ENCODE measurements at places on chromosomes 12 and 14.

DNA sequence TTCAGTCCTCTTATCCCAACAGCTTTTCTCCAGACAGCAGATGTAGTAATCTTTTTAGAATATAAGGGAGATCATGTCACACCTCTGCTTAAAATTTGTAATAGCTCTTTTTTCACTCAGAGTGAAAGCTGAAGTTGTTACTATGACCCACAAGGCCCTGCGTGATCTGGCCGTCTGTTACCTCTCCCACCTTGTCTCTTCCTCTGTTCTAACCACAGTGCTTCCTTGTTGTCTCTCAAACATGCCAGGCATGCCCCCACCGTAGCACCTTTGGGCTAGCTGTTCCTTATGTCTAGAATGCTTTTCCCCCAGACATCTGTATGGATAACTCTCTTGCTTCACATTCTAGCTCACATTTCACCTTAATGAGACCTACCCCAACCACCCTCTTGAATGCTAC, 6.5 kb downstream of the NECAP1 start:
- DNase-seq: no peak

GRCh38 chr12:75825686-75826085, 205.9 kb downstream of the PHLDA1 start:
- no peak for DNase-seq

DNA sequence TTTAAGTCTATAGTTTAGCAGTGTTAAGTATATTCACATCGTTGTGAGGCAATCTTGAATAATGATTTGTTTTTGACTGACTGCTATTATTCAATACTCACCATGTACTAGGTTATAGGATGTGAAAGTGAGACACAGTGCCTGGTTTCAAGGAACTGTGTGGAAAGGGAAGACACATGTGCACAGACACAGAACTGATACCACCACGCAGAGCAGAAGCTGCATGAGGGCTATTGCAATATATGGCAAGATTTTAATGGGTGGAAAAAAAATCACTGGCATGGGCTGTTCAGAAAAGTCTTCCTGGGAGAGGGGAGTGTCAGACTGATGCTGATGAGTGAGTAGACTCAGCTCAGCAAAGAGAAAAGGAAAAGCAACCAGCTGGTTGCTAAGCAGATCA, 10.4 kb downstream of the SLC7A8 start:
- DNase-seq: peak; percentile 10

- no peak for DNase-seq
Observed at GRCh38 chr14:73524493-73524892, 12.4 kb upstream of the ACOT1 start.

DNA sequence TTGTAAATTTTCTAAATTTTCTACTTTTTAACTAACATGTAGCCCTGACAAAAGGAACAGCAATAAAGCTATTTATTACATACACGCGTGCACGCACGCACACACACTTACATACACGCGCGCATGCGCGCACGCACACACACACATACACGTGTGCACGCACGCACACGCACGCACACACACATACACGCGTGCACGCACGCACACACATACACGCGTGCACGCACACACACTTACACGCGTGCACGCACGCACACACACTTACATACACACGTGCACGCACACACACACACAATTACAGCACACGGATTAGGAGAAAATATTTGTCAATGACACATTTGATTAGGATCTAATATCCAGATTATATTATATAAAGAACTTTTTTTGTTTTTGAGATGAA, 27.9 kb downstream of the DHX37 start:
- DNase-seq: no peak

DNA sequence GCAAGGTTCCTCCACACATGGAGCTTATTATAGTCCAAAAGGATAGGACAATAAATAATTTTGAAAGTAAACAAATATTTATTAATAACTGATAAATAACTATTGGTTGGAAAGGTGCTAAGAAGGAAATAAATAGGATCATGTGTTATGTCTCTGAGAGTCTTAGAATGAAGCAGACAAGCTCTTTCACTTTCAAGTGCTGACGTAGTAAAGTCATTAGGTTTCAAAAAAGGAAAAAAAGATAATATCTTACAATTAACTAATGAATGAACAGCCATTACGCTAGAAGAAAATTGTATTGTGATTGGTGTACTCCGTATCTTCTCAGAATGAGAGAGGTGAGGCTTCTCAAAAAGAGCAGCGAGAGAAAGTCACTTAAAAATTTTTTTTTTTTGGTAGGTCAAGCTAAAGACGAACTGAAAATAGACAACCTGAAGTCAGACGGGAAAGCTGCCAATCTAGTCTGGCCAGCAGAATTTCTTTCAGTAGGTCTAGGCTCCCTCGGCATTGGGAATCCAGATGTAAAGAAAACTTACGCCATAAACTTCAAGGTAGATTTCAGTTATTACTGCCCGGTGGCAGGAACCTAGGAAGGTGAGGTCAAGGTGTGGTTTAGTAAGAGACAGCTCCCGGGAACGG, 583 bp upstream of the LEMD3 start:
- peak; percentile 76 for DNase-seq

DNA sequence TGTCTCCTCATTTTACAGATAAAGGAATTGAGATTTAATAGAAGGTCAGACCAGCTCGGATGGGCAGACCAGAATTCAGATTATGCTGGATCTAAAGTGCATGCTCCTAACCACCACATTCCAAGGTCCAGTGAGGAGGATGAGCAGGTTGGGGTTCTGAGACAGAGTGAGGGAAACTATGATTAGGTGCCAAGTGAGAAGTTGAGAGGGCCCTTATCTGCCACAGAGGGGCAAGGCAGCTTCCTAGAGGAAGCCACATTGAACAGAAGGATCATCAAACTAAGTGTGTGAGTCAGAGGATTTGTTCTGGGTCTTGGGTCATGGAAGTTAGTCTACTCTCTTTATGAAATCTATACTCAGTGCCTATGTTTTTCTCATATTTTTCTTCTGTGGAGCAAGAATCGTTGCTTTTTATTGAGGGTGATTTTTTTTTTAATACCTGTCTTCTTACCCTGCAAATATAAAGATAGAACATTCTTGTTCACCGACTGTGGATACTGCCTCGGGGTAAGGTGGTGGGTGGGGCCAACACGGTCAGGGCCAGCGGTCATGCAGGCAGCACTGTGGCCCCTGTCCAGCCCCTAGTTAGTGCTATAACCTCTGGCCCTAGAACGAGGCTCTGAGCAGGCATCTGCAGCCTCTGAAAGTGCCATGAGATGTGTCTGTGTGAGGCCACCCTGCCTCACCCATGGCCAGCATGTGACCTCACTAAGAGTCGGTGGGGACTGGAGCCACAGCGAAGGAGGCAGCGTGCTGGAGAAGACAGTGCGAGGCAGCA, 55.6 kb upstream of the PTHLH start:
- peak; percentile 62 for DNase-seq

DNA sequence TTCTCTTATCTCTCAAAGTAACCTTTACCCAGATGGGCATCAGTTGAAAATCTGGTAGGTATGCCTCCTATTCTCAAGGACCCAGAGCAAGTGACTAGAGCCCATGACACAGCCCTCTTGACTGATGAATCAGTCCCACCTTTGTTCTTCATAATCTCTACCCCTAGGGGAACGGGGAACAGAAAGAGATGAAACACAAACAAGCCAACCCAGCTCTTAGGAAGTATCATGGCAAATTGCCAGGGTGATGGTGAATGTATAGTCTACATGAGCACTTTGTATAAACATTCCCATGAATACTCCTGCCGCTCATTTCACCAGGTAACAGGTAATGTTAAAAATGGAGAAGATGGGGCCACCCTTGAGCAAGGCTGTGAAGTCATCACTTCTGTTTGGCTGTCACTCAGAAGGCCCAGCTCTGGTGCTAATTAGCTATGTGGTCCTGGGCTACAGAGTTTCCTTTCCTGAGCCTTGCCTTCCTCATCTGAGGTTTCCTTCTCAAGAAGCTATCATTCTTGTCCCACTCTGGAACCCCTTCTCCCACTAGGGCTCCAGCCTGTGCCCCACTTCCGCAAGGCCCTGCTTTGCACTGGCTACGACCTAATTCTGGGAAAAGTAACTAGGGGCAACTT, 161.7 kb downstream of the ANO2 start:
- no peak for DNase-seq

- no peak for DNase-seq
Observed at GRCh38 chr12:103623716-103624115, 36.6 kb downstream of the STAB2 start.

DNA sequence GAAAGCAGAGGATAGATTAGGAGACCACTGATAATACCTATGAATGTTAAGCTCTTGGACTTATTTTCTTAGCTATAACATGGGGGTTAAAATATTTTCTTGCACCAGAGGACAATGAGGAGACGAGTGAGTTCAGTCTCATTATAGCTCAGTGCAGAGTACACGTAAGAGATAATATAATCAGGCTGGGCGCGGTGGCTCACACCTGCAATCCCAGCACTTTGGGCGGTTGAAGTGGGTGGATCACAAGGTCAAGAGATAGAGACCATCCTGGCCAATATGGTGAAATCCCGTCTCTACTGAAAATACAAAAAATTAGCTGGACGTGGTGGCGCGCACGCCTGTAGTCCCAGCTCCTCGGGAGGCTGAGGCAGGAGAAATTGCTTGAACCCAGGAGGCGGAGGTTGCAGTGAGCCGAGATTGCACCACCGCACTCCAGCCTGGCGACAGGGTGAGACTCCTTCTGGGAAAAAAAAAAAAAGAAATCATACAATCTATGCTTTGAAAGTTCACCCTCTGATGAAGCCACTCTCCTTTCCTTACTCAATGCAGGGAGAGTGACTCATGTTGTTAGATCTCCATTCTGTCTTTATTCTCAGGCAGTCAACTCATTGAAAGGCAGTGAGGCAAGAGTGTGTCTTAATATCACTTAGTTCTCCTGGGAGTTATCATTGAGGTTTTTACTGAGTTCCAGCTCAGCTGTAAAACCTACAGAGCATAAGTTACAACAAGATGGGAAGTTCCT, 134.2 kb downstream of the SYNE2 start:
- DNase-seq: no peak

GRCh38 chr14:80768646-80769045, 172.9 kb downstream of the CEP128 start:
- DNase-seq: no peak

GRCh38 chr14:52873694-52874093, 77.2 kb downstream of the FERMT2 start:
- peak; percentile 10 for DNase-seq

- DNase-seq: no peak
Observed at GRCh38 chr12:3364661-3365462, 126.1 kb upstream of the PRMT8 start.

GRCh38 chr14:86799244-86799647, 1193.7 kb downstream of the GALC start:
- peak; percentile 85 for DNase-seq

- peak; percentile 22 for DNase-seq
Observed at GRCh38 chr12:85188619-85189018, 91.4 kb upstream of the ALX1 start.

DNA sequence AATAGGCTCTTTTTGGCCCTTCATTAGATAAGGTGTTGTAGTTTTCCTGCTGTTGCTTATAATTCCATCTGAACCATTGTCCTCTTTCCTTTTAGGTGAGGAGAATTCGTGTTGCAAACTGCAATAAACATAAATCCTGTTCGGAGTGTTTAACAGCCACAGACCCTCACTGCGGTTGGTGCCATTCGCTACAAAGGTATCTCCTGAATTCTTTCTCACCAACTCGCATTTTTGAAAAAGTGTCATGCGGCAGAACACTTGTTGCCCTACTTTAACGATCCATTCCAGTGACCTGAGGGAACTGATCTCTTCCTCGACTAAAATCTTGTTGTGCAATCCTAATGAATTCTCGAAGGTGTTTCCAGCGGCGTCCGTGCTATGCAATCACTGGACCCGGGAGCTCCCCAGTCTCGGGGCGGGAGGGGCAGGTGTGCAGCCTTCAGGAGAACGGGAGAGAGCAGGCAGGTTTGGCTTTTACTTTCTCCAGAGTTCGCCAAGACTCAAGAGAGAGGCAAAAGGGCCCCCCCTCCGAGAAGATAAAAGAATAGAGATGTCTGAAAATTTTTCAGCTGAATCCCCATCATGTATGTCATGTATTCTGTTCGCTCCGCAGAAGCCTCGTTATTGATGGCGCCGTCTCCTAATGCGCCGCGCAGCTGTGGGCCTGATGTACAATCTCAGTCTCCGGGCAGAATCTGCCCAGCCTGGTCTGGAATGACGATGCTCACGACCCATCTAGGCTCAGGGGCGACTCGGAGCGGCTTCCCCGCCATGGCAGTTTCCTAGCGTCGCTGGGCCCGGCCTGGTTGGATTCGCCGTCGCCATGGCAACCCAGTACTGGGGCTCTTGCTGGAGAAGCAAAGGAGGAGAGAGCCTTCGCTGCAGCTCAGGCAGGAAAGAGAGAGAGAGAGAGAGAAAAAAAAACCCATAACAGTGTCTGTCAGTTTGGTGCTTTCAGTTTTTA, 38.2 kb downstream of the PLXNC1 start:
- no peak for DNase-seq

GRCh38 chr14:29370024-29370423, 557.6 kb downstream of the PRKD1 start:
- no peak for DNase-seq

DNA sequence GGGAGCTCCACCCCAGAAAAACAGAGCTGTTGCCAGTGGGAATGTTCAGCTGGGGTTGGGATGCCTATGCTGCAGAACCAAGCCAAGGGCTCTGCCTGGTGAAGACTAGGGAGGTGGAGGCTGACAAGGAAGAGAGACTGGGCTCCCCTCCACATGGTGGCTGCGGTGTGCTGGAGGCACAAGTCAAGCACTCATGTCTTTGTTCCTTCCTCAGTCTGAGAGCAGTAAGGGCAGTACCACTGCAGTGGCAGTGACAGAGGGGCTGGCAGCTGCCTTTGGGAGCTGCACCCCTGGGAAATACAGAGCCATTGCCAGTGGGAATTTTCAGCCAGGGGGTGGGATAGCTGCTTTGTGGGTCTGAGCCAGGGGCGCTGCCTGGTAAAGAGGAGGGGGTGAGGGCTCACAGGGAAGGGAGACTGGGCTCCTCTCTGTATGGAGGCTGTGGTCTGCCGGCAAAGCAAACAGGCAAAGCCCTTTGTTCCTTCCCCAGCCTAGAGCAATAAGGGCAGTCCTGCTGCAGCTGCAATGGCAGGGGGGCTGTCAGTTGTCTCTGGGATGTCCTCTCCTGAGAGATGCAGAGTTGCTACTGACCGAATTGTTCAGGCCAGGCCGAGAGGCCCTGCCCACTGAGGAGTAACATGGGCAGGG, 255.9 kb downstream of the RAD51B start:
- DNase-seq: no peak

DNA sequence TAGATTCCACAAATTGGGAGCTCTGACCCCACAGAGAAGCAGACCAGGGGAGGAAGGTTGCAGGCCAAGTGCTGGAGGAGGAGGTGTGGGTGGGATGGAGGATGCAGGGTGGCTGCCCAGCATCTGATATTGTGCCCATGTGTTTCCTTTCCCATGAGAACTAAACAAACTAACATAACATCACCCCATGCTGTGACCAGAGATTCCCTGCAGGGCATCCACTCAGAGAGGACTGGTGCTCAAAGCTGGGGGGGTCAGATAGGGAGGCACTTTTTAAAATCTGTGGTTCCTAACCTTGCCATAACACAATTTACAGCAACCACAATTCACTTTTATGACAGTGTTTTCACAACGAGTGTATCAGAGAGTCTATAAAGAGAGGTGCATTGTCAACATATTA, 1277.6 kb downstream of the AACS start:
- no peak for DNase-seq

GRCh38 chr14:50762001-50762930, 68.7 kb downstream of the NIN start:
- no peak for DNase-seq

- no peak for DNase-seq
Observed at GRCh38 chr14:104296388-104297312, 158.3 kb downstream of the KIF26A start.

- no peak for DNase-seq
Observed at GRCh38 chr12:66602483-66603143, 76.3 kb downstream of the GRIP1 start.
